Activated gamma-delta T cell (primary cell): ENCODE measurements at places on chromosomes 12 and 14.

DNA sequence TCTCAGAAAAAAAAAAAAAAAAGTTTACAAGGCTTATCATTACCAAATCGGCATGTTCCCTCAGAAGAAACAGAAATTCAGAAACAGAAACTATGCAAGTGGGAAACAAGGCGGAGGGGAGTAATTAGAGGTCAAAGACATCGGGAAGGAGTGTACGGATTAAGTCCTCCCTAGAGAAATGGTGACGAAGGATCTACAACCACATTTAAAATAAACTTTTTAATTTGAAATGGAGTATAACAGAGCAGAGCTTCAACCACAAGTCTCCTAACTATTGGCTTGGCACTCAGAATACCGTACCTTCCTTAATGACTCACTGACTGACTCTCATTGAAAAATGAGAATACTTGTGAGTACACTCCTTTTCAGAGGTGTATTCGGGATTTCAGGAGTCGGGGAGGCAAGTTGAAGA, 908 bp downstream of the ENTPD5 start:
- no peak for DNase-seq

- no peak for DNase-seq
These were observed 156.7 kb downstream of the NTF3 start for GRCh38 chr12:5588591-5588990.

- no peak for DNase-seq
These were observed 96.6 kb upstream of the PCED1B start for GRCh38 chr12:46982629-46983392.

GRCh38 chr12:110365489-110366320, 37.8 kb downstream of the ANAPC7 start:
- DNase-seq, result no peak

DNA sequence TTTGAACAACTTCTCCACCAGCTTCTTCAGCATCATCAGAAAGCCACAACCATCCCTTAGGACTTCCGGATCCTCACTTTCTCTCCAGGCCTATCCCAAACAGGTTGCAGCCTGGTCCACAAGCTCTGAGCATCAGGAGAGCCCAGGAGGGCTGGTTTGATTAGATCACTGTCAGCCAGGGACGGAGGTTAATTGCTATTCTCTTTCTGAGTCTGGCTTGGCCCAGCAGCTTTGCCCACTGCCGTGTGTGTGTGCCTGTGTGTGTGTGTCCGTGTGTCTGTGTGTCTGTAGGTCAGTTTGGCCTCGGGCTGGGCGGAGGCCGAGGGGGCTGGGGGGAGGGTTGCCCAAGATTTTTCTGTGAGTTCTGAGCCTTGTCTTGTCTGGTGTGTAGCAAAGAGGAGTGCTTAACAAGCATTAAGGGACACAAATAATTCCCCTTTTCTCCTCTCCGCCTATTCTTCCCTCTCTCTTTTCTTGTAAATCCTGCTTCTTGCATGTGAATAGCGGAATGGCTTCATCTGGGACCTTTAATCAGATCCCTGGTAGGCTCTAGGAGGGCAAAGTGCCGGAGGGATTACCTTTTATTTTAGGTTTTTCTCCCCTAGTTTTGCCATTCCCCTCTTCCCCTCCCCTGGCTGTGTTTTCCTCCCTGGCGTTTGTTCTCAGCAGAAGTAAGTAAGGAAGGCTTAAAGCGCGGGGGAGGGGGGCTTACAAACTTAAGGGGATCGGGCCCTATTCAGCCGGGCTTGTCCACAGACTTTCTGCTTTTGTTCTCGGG, 138.2 kb upstream of the LHX5 start:
- DNase-seq, result no peak

- DNase-seq, result no peak
These were observed 39.9 kb upstream of the PLBD1 start for GRCh38 chr12:14607568-14607967.

GRCh38 chr14:71773898-71774481, 158.2 kb upstream of the RGS6 start:
- no peak for DNase-seq

DNA sequence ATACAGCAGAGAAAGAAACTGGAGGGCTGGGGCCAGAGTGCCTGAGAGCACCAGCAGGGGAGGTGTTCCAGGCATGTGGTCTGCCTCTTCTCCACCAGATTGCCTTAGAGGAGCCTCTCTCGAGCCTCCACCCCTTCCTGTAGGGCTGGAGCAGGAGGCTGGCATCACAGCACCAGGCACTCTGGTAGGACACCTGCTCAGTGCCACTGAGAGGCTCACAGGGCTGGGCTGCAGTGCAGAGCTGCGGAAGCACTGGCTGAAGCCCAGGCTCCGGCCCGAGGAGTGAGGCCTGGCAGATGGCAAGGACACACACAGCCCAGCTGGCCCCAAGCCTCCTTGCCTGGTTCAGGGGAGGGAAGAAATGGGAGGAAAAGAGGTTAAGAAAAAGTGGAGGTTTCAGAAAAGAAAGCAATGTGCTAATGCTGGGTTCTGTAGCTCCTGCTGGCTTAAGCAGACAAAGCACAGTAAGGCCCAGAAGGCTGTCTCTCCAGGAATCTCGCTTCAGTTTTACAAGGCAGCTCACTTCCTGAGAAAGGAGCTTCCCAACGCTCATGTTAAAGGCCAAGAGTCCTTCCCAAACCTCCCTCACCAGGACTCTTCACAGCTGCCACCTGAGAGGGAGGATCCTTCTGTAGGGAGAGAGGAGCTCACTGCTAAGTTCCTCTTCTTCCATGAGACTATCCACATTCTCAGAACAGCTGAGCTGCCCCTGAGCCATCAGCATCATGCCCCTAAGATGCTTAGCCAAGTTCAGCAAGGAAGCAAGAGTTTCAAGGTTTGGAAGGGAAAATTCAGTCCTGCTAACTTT, 23.8 kb downstream of the SPTB start:
- no peak for DNase-seq

DNA sequence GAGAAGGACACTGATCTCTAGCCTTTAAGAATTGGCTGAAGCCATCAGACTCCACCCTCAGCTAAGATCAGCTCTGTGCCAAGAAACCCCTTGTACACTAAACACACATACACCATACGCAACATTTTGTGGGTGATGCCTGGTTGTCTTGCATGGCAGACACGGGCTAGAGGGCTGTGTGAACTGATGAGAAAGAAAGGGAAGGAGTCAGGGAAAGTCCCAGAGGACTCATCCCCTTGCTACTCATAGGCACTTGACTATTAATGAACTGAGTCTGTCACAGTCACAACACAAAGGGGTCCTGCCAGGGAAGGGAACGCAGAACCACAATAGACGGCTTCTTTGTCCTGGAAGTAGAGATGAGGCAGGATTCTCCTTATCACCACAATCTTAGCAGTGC, 80.8 kb downstream of the EMP1 start:
- DNase-seq, result no peak

DNA sequence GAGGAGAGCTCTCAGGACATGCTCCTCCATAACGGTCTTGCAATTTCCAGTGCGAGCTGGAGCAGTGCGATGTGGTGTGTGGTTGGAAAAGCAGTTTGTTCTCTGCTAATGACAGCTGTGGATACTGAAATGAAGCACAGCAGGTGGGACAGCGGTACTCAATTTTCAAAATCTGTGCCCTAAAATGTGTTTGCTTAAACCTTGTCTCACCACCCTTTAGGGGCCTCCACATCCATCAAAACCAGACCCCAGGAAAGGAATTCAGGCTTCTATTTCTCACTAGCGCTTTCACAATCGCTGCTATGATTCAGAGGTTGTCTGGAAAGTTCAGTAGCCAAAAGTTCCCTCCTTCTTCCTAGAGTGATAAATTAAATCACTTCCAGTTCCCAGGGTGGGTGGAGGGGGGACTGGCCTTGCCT, 440.8 kb downstream of the EGLN3 start:
- DNase-seq, result no peak

- no peak for DNase-seq
These were observed 545 bp downstream of the CPSF2 start for GRCh38 chr14:92122351-92122677.

DNA sequence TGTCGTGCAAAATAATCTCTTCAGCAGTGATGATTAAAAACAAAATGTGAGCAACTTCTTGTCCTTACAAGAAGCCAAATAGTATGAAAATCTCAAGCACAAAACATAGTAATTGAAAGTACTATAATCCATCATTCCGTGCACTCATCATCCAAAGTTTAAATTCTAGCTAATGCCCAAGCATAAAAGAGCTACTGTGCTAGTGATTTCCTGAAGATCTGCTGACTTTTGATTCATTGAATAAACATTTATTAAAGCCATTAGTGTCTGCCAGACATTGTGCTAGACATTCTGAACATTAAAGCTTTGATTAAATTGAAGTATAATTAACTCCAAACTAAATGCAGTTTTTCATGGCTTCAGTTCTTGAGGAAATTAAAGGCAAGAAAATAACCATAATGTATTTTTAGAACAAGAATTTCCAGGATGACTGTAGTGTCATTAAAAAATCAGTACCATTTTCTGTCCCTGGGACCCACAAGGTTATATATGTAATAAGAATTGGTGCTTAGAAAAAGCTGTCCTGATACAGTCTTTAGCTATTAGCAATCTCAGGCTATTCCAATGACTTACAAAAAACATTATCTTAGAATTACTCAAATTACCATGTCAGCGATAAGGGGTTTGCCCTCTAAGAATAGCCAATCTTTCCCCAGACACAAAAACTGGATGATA, 71.7 kb downstream of the CMAS start:
- DNase-seq, result no peak

- no peak for DNase-seq
These were observed 83.2 kb upstream of the DIO3 start for GRCh38 chr14:101478096-101478495.

DNA sequence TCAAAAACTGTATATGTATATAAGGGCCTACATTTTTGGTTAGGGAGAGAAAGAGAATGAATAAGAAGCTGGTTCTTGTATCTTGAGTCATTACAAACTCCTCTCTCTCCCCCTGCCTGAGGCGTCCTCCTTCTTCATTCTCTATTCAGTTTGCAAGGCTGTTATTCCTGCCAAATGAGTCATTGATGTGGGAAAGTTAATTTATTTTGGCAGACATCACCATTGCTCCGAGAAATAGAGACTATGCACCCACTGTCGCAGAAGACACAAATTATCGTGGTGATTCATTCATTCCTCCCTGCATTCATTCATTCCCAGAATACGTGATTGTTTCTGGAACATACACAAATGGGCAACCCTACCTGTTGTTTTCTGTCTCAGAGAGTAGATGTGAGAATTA, 112.5 kb upstream of the MED13L start:
- no peak for DNase-seq

- DNase-seq, result no peak
These were observed 9.3 kb downstream of the EDDM3A start for GRCh38 chr14:20755037-20755436.

DNA sequence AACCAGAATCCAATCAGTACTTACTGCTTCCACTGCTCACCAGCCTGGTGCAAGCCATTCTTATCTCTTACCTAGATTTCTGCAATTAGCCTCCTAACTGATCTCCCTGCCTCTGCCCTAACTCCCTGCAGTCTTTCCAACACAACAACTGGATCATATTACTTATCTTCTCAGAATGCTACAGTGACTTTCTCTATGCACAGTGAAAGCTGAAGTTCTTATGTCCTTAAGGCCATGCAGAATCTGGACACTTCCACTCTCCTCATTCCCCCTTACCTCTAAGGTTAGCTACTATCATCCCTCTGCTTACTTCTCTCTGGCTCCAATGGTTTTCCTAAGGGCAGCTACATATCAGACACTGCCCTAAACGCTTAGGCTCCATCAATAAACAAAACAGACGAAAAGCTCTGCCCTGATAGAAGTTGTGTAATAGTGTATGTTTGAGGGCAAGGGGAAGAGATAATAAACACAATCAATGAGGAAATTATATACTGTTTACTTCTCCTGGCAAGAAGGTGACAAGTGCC, 4.0 kb downstream of the KTN1 start:
- DNase-seq, result no peak

DNA sequence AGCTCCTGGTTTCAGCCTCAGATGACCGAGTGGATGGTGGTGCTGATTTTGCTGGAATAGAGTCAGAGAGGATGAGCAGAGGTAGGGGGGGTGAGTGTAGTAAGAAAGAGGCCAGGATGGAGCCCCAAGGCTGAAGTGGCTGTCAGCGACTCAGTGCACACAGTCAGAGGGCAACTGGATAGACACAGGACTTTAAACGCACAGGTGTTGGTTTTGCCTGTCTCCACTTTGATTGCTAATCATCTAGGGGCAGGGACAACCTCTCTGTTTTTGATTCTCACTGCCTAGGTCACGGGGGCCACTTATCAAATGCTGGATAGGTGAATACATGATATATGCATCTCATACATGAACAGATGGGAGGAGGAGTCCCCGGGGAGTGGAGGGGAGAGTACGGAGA, 99.5 kb downstream of the EGLN3 start:
- no peak for DNase-seq

DNA sequence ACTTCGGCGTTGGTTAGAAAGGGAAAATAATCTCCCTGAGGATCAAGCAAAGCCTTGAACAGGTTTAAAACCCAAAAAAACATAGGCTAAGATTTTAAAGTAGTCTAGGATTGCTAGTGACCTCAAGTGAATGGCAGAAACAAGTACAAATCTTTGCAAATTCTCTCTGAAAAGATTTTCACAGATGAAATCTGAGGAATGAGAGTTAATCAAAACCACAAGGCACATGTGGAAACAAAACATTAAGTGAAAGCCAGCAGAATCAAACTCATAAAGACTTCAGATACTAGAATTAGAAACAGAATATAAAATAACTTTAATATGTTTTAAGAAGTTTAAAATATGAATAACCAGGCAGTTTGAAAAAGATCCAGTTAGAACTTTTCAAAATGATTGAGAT, 52.2 kb upstream of the CFL2 start:
- no peak for DNase-seq

- no peak for DNase-seq
These were observed 60.2 kb downstream of the KDM2B start for GRCh38 chr12:121520586-121521086.

DNA sequence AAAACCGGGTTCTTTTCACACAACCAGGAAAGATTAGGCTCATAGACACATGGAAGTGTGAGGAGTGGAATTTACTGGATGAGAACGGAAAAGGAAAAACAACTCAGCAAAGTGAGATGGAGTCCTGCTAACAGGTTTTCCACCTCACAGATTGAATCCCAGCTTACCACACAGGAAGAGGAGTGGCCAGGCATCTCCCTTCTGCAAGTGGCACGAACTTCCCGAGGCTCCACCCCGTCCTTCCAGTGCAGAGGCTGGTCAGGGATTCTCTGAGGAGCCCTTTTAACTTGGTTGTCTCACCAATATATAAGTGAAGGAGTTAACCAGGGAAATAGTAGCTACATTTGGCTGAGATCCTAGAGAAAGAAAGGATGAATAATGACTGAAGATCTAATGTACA, 102.8 kb downstream of the SCAF11 start:
- DNase-seq, result no peak

DNA sequence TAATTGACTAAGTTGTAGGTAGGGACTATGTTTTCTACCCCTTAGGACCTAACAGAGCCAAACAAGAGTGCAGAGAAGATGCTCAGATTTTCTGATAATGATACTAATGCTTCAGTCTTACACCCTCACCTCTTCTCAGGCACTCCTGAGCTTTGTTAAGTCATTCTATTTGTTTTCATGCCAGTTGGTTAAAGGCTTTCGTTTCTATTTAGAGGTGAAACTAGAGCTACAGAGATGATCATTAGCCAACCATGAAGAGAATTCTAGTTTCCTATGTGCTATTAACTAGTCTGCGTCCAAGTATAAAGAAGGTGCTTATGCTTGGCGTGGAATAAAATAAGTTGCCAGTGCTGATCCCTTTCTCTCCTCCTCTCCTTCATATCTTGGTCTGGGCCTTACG, 34.6 kb upstream of the PYGL start:
- no peak for DNase-seq
